ENCODE measurements at places on chromosomes 11 and 22.
A peak's percentile ranks its signal among the peaks of the same experiment; 100 is the strongest.

- DNase-seq: no peak
Measured at GRCh38 chr22:48061726-48062125, 1299.3 kb downstream of the TBC1D22A start.

GRCh38 chr11:65305501-65306268, 9.0 kb upstream of the CDC42EP2 start:
- no peak for DNase-seq

- no peak for DNase-seq
Measured at GRCh38 chr11:100730266-100730665, 43.2 kb downstream of the ARHGAP42 start.

DNA sequence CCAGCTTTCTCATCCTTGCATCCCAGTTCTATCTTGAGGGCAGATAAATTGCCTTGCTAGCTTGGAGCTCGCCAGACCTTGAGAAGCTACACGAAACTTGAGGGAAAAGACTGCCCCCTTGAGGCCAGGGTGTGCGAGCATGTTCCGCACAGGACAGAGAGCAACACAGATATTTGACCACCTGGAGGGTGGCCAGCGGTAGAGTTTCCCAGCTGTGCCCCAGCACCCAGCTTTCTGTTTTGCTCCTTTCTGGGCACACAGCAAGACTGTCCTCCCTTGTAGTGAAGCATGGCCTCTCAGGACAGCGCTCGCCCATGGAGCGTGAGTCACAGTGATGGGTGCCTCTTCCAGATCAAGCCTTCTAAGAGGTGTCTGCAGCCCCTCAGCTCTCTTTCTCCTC, 23.5 kb downstream of the SPATA19 start:
- DNase-seq: no peak

DNA sequence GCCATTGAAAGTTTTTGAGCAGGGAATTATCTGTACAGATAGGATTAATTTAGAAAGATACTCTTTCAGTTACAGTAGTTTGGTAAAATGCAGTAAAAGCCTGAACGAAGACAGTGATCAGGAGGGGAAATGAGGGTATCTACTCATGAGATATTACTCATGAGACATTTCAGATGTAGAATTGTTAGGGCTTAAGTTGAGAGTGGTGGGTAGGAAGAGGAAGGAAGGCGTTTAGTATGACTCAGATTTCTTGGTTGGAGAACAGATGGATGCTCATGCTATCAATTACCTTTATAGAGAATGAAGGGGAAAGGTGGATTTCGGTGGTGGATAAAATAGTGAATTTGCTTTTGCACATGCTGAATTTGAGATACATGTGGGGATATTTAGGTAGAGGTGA, 15.8 kb downstream of the CCDC81 start:
- no peak for DNase-seq

DNA sequence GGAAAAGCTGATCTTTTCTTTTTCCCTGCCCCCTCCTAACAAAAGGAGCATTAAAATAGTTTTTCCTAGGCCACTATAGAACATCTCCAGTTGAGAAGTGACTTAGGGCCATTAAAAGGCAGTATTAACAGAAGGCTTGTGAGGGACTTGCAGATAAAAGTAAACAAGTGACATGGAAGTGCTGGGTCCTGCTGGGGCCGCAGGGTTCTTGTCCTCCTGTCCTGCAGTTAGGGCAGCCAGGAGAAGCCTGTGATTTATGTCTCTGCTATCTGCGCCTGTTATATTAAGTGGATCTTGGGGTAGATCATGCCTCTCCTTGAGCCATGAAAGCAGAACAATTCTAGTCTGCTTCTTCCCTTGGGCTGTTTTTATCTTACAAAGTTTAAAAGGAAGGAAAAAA, 271.4 kb upstream of the C11orf87 start:
- DNase-seq: no peak

DNA sequence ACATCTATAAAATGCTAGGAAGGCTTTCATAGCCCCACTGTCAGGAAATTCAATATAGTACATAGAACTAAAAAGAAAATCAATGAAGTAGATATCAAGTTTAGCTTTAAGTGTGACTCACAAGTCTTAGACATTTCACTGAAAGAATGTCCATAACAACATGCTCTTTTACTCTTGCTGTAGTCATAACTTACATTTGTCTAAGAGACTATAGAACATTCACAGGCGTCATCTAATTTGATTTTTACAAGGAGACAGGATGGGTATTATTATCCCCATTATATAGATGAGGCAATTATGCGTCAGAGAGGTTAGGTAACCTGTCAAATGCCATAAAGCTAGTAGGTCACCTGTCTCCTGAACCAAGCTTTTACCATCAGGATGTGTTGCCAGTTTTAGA, 36.9 kb downstream of the BDNF start:
- DNase-seq: no peak

DNA sequence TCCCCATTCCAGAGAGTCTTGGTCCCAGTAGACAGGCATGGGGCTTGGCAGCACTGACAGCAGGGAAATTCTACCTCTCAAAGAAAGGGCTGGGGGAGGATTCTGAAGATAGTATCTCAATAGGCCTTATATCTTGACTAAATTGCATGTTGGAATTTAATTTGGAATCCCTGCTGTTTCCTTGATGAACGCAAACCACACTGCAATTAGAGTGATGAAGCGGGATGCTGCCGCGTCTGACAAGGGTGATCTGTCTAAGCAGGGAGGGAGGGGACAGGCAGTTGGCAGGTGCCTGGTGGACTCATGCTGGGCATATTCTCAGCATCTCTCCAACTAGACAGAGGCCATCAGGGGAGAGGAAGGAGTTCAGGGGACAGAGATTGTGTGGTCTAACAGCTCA, 48.4 kb downstream of the COMMD9 start:
- no peak for DNase-seq

DNA sequence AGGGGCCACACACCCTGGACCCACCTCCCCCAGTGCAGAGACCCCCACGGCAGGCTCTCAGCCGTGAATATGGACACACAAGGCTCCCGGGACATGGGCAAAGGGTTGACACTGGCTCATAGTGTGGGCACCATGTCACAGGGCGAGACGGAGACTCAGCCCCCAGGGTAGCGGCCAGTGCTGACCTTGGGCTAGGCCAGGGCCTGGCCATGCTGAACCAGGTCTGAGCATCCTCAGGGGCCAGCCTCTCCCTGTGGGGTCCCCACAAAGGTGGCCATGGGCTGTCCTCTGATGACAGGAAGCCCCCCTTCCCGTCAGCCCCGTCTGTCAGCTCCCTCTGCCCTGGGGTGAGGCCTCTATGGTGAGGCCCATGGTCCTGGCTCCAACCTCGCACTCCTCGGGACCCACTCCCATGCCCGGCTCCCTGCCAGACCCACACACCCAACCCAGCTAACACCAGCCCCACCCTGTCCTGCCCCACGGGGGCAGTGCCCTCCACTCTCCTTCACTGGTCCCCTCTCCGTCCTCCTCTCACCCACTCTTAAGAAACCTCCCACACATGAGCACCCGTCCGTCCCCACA, 19.0 kb upstream of the PRODH start:
- no peak for DNase-seq

DNA sequence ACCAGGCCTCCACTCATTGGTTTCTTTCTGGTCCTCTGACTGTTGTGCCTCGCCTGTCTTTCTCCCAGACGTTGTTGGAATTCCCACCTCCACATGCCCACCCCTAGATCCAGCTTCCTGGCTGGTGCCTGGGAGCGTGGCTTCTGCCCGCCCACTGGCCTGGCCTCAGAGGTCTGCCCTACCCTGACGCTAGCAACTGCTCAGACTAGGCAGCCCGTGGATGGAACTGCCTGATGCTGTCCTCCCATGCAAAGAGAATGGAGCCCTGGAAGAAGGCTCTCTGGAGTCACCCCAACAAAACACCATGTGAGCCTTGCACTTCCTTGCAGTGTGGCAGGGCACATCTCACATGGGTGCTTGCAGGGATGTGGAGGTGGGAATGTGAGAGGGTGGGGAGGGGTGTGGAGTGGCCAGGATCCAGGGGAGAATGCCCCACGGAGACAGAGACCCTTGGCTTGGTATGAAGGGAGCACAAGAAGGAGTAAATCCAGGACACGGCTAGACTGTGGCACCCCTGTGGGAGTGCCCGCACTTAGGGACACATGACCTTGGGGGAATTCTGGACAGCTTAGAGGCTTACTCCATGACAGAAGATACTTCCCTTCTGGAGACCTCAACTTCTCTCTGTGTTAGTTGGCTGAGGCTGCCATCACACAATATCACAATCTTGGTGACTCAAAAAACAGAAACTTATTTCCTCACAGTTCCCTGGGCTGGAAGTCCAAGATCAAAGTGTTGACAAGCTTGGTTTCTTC, 22.5 kb upstream of the ADA2 start:
- DNase-seq: no peak

DNA sequence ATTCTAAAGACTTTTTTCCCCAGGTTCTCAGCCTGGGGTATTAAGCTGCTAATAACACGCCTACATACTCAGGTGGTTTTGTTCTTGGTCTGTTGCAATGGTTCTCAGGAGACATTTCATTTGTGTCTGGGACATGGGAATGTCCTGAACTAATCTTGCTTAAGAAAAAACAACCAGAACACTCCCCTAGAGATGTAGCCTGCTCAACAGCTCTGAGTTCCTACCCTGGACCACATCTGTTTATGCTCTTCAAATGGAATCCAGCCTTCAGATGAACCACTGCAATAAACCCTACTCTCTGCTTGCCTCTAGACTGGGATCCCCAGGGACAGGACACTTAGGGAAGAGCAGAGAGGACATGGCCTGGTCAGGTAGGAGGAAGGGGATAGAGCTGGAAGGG, 29.9 kb downstream of the RELT start:
- DNase-seq: no peak

DNA sequence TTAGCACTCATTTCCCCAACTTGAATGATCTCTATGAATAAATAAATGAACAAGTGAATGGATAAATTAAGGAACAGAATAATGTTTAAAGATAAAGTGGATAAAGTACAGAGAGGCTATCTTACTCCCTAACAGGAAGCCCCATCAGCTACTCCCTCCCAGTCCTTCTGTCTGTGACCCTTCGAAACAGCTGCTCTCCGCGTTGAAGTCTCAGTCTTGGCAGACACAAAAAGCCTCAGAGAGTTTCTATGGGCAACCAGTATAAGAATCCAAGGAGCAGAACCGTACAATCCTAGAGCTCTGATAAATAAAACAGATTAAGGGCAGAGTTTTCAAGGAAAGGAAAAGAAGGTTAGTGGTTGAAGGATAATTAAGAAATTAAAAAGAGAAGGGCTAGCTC, 35.0 kb downstream of the GUCY1A2 start:
- DNase-seq: no peak

GRCh38 chr11:65961267-65962140, at the start of gene SART1:
Gene SART1 (plus strand): TSS chr11:65961734. CDS start chr11:65961781, 47 bp downstream.
- peak; percentile 95 for DNase-seq

DNA sequence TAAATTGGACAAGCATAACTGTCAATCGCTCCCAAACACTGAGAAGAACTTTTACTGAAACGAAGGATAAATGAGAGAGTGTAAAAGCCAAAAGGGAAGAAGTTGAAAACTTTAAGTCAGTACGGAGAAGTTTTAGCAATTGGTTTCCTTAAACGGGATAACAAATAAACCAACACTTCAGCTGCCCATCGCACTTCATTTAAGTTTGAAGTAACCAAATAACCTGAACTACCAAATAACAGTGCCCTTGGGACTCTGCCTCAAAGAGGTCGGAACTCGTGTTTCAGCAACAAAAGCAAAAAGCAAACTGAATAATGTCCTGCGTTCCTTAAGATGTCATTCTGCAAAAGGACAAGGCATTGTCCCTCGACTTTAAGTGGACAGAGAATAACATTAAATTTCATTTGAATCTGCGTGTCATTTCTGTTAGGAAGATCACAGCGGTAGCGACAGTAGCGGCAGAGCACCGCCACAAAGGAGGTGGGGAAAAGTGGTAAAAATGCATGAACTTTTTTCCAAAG, 127.0 kb upstream of the C11orf58 start:
- no peak for DNase-seq

DNA sequence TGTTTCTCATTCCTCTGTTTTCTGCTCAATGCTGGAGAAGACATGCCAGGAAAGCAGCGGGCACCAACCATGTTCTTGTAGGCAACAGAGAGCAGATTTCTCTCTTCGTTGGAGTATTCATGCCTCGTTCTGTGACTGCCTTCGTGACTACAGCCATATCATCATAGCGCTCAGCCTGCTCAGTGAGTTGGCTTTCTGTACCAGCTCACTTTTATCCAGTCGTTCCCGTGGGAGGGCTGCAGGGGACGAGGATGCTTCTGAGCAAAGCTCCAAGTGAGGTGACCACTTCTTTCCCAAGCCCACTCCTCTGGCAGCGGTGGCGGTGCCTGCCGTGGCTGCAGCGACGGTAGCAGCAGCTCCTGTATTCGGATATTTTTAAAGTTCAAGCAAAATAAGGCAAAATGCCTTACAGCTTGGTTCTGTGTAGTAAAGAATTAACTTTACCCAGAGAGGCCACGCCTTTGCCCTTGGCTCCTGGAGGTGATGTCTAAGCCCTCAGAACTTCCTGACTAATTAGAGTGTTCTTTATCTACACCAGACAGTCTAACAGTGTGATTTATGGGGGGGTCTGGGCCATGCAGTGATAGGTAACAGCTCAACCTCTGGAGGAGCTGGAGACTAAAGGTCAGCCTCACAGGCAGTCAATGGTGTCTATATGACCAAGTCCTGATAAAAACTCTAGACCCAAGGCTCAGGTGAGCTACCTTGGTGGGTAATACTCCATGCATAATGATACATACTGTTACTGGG, 35.3 kb downstream of the LDHAL6A start:
- no peak for DNase-seq

GRCh38 chr22:30559889-30560288, 13.3 kb upstream of the SEC14L6 start:
- no peak for DNase-seq

- no peak for DNase-seq
Measured at GRCh38 chr11:75244052-75244814, 3.7 kb downstream of the TPBGL start.

- no peak for DNase-seq
Measured at GRCh38 chr22:17158176-17158567, 905 bp downstream of the HDHD5 start.

DNA sequence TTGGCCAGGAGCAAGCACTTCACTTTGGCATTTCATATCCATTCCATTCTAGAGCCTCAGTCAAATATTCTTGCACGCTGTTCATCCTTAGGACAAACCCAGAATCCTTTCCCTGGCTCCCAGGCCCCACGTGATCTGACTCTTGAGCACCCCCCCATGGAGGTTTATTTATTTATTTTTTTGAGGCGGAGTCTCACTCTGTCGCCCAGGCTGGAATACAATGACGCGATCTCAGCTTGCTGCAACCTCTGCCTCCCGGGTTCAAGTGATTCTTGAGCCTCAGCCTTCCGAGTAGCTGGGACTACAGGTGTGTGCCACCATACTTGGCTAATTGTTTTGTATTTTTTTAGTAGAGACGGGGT, 12.7 kb upstream of the TSGA10IP start:
- DNase-seq: no peak

GRCh38 chr22:46976143-46976542, 213.7 kb downstream of the TBC1D22A start:
- DNase-seq: no peak

Measured in activated T-cell treated with anti-CD3 and anti-CD28 coated beads for 24 hours (primary cell).